Thyroid gland (tissue), 4 donors: ENCODE measurements at places on chromosomes 13 and 19. TPM values are rescaled to one million over a fixed set of nuclear protein-coding genes. Genes with fewer than 3 reads are reported as not detected.

- no peaks in the 10 kb centered on the region for H3K27me3 ChIP-seq
- no peak overlapping the region for H3K4me3 ChIP-seq
- no peaks in the 10 kb centered on the region for H3K36me3 ChIP-seq
Observed at GRCh38 chr13:43572656-43573360, 214.0 kb downstream of the ENOX1 start.

GRCh38 chr13:38664906-38665305 lies 22.0 kb upstream of the FREM2 start:
- H3K27me3 ChIP-seq = no peaks in the 10 kb centered on the region
- no peaks in the 10 kb centered on the region for H3K36me3 ChIP-seq
- peaks cover 7% of the 10 kb centered on the region for H3K4me1 ChIP-seq
- no peak overlapping the region for H3K4me3 ChIP-seq
- no peak for DNase-seq
- no peak overlapping the region for H3K27ac ChIP-seq

- no peak overlapping the region for H3K4me3 ChIP-seq
- H3K27ac ChIP-seq = no peak overlapping the region
- no peaks in the 10 kb centered on the region for H3K27me3 ChIP-seq
- no peaks in the 10 kb centered on the region for H3K36me3 ChIP-seq
Observed at GRCh38 chr13:81393721-81394120, 1052.8 kb upstream of the SPRY2 start.

GRCh38 chr19:41434450-41434849 lies 5.3 kb downstream of the DMAC2 start:
- H3K27me3 ChIP-seq = no peaks in the 10 kb centered on the region
- no peak overlapping the region for H3K27ac ChIP-seq
- no peaks in the 10 kb centered on the region for H3K4me1 ChIP-seq
- no peak overlapping the region for H3K4me3 ChIP-seq
- no peak for DNase-seq
- H3K36me3 ChIP-seq = peaks cover 8% of the 10 kb centered on the region

Gene FPR3
- total RNA-seq = 9.7 TPM

- no peak overlapping the region for H3K27ac ChIP-seq
- DNase-seq = peak; percentile 65
- H3K4me3 ChIP-seq = no peak overlapping the region
Observed at GRCh38 chr19:12596927-12597548, 13.6 kb downstream of the ZNF490 start.
